ENCODE measurements at places on chromosomes 12 and 14.

DNA sequence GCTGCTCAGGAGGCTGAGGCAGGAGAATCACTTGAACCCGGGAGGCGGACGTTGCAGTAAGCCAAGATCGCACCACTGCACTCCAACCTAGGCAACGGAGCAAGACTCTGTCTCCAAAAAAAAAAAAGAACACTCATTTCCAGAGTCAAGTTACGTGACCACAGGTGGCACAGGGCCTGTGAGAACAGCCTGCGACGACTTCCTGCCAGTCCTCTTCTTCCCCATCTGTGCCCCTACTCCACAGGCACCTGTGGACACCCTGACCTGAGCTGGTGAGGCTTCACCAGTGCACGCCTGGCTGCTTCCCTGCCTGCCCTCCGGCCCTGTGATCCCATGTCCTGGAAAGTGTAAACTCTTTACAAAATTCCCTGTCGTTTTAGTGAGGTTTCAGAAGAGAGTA is 77.7 kb downstream of the PPP2R5C start:
- no peak for DNase-seq

DNA sequence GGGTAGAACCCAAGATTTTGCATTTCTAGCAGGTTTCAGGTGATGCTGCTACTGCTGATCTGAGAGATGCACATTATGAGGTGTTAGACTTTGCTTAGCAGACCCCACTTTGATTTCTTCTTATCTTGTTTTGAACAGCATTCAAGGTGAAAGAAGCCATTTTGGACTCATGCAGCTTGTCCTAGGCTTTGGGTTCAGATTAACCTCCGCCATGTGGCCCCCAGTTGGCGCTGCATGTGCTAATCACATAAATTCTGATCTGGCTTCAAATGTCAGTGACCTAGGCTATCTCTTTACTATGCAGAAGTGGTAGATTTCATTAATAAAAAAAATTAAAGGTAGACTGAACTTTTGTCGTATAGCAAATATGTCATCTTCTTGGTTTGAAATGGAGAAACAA is 89.8 kb upstream of the DYRK2 start:
- no peak for DNase-seq

DNA sequence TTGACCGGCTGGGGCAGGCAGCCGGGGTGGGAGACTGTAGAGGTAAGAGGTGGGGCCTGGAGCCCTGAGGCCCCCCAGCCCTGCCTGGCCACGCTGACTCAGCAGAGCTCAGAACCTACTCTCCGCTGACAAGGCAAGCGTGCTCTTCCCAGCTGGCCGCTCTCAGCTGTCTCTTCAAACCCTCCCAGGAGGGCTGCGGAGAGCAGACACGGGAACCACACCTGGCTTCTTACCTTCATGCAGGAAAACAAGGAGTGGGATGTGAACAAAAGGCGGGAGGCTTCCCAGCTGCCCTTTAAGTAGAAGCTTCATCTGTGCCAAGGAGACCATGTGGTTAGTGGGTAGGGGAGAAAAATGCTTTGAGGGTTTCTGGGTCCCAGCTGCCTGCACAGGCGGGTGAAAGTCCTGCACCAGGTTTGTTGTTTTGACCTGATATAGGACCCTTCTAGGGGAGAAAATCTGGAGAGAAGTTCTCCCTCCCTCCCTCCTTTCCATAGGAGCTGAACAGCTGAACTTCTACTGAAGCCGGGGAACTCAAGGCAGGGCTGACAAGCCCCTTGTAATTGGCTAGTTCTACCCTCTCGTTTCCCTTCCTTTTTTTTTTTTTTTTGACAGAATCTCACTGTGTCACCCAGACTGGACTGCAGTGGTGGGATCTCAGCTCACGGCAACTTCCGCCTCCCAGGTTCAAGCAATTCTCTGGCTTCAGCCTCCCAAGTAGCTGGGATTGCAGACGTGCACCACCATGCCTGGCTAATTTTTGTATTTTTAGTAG is 12.8 kb upstream of the TESC start:
- no peak for DNase-seq

GRCh38 chr14:61106959-61107641 is 126.1 kb downstream of the SLC38A6 start:
- DNase-seq, result no peak

DNA sequence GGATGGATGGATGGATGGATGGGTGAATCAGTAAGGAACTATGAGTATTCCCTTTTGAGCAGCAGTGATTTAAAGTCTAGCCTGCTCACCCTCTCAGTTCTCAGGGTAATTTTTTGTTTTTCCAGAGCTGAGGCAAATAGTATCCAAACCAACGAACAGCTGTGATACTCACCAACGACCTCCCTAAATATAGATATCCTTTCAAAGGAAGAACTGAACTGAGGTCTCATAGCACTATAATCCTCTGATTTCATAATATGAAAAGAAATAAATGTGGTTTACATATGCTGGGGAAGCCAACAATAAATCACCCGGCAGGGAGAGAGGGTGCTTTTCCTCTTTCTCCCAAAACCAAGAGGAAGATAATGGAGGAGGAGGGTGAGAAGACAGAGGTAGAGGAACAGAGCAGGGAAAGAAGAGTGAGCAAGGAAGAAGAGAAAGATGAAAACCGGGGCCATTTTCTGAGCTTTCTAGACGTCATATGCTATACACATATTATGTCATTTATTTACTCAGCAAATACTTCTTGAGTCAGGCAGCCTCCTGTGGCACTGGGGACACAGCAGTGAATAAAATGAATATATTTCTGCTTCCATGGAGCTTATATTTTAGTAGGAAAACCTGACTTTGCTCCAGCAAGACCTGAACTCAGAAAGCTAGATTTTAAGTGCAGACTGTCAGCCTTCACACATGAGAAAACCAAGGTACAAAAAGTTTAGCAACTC is 710.7 kb upstream of the TBX3 start:
- DNase-seq, result no peak

- no peak for DNase-seq
Measured at GRCh38 chr12:2344476-2344875, 291.7 kb downstream of the CACNA1C start.

GRCh38 chr12:124369055-124369826 is 74.3 kb downstream of the RFLNA start:
- DNase-seq, result no peak

Measured in activated CD8-positive, alpha-beta memory T cell treated with anti-CD3 and anti-CD28 coated beads for 4 hours (primary cell).